Renal cortical epithelial cell (primary cell): ENCODE measurements at places on chromosomes 2 and 18. TPM values are rescaled to one million over a fixed set of nuclear protein-coding genes. Genes with fewer than 3 reads are reported as not detected.

The CHMP1B gene
- 106 and 118 TPM in 2 replicates for total RNA-seq

The BCL11A gene
- 0.80 and 1.0 TPM in 2 replicates for total RNA-seq

The MBOAT2 gene
- total RNA-seq: 29.0 and 47.0 TPM in 2 replicates

The AKAIN1 gene
- not detected in 2 replicates for total RNA-seq

The CD302 gene
- 0.69 and 3.8 TPM in 2 replicates for total RNA-seq

The RNF138 gene
- total RNA-seq: 15.3 and 18.3 TPM in 2 replicates
